ENCODE measurements at places on chromosomes 5 and 9.

GRCh38 chr5:133868946-133869518 lies 99.4 kb downstream of the C5orf15 start:
- DNase-seq: no peak

DNA sequence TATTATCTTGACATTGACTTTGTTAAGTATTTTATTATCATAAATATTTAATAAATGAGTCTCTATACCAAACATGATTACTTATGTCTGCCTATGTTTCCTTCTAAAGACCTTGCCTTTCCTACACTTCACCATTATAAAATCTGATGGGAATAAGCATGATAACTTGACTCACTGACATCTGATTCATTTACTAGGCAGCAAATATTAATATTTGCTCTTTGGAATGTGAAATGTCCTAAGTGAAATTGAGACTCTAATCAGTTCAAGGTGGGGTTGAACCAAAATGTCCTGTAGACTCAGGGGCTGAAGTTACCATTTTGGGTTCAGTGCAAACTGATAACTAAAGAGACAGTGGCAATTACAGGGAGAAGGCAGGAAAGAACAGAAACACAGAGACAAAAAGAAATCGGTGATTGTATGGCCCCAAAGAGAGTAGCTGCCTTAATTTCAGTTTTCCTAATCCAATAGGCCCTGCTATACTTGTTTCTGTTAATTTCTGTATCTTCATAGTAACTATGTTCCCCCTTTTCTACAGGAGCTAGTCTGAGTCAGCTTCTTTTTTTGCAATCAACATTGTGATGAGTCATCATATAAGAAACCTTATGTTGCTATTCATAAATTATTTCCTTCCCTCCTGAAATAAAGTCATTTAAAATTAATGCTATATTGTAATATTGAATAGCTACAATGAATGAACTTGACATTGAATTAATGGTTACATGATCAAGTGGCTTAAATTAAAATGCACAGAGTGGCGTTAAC lies 296.8 kb downstream of the PDE4D start:
- DNase-seq: no peak

DNA sequence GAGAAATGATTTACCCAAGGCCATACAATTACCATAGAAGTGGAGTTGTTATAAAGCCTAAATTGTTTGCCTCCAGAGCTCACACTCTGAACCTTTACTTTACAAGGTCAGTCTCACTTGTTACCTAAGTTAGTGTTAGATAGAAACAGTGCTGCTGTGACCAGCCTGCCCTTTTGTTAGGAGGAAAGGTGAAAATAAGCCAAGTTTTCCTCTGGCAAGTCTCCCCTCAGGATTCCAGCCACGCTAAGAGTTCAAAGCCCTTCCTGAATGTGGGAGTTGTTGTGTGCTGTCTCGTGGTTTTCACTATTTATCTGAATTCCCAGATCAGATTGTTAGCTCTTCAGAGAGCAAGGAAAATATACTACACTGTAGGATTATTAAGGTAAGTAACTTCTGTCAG lies 260.0 kb downstream of the SGCD start:
- no peak for DNase-seq

DNA sequence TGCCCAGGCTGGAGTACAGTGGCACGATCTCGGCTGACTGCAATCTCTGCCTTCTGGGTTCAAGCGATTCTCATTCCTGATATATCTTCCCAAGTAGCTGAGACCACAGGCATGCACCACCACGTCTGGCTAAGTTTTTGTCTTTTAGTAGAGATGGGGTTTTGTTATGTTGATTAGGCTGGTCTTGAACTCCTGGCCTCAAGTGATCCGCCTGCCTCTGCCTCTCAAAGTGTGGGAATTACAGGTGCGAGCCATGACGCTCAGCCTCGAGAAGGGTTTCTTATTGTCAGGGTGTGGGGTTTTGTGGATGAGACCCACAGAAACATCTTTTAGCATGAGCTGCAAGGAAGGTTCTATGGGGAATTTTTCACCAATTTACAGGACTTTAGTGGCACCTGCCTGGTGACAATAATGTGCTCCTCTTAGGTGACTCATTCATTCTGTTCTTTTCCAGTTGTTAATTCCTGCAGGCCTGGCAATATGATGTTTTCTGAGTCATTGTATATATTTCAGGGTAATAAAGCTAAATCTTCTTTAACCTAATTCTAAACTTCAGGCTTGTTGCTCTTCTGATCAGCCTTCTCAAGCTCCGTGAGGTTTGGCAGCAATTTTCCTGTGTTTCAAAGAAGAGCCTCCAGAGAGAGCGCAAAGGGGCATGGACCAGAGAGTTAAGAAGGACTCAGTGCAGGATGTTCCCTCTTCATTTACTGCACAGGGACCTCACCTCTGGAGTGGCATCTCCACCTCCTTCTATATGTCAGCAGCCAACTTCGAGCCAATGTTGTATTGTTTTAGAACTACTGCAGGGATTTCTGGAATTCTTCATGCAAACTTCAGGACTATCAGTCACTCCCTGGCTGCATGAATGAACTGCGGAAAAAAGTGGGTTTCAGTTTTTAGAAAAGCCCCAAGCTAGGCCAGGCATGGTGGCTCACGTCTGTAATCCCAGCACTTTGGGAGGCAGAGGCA lies 77.8 kb upstream of the ZNF618 start:
- DNase-seq: no peak

- DNase-seq: no peak
Measured at GRCh38 chr5:172749881-172750633, 20.9 kb downstream of the DUSP1 start.

GRCh38 chr9:13705373-13705772 lies 425.9 kb upstream of the MPDZ start:
- DNase-seq: no peak

GRCh38 chr9:70563431-70564204 lies 149.2 kb upstream of the KLF9 start:
- no peak for DNase-seq

DNA sequence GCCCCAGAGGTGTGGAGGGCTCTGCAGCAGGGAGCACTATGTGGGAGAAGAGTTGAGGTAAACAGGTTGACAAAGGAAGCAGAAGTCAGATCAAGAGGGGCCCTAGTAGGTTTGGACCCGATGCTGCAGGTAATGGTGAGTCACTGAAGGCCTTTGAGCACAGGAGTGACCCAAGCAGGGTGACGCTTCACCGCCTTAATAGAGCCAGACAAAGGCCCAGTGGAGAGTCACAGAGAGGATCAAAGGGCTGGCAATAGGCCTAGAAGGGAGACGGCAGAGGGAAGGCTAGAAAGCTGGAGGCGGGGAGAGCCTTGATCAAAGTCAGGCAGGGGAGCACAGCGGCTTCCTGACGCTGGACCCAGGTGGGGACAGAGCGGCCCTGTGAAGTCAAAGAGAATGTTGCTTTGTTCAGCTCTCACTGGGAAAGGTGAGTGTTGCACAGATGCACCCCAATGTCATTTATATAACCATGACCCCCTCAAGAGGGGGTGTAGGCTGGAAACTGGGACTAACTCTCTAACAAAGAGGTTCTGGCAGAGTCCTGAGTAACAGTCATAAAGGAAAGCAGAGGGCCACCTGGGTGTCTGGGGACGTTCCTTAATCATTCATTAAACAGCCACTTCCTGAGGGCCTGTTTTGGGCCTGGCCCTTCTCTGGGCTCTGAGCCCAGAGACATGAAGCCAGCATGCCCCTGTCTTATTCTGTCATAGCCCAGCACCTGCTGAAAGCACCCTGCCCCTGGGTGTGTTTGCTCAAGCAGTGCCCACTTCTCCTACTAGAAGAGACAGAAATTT lies 9.8 kb upstream of the CPLX2 start:
- DNase-seq: no peak

GRCh38 chr9:11335011-11335410 lies 722.2 kb upstream of the PTPRD start:
- no peak for DNase-seq

GRCh38 chr9:18703151-18703900 lies 229.4 kb downstream of the ADAMTSL1 start:
- no peak for DNase-seq

- DNase-seq: no peak
Measured at GRCh38 chr9:17587113-17587512, 8.2 kb downstream of the SH3GL2 start.

DNA sequence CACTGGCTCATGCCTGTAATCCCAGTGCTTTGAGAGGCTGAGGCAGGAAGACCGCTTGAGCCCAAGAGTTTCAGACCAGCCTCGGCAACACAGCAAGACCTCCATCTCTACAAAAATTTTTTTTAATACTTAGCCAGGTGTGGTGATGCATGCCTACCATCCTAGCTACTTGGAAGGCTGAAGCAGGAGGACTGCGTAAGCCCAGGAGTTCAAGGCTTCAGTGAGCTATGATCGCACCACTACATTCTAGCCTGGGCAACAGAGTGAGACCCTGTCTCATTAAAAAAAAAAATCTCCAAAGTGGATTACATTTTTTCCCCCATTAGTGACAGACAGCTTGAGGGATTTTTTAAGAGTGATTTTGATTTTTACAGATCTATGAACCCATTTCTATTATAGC lies 230.8 kb downstream of the BNC2 start:
- no peak for DNase-seq

GRCh38 chr5:109450129-109450877 lies 40.5 kb upstream of the PJA2 start:
- no peak for DNase-seq

GRCh38 chr5:38431242-38431853 lies 125.1 kb downstream of the LIFR start:
- no peak for DNase-seq

DNA sequence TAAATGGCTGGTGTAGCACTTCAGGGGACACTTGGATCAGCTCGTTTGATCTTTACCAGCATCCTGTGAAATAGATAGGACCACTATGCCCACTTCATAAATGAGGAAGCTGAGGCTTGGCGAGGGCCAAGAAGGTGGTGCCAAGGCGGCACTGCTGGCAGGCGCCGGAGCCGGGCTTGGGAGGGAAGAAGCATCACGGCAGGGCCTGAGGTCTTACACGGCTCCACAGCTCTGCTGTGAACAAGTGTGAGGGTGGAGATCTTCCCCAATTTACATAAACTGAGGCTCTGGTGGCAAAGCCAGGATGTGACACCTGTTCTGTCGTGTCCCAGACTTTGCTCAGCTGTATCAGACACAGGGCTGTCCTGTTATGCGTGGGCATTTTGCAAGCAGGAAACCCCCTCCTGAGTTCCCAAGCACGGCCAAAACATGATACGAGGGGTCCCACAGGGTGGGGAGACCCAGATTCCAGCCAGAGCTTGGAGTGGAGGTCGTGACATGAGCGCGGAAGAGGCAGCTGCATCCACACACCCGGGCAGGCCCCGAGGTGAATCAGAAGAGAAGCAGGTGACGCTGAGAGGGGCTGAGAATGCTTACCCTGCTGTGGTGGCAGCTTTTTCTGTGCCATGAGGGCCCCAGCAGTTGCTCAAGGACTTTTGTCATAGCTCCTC lies 117.5 kb upstream of the BOD1 start:
- DNase-seq: no peak

GRCh38 chr9:136316896-136317676 lies 10.3 kb upstream of the GPSM1 start:
- DNase-seq: no peak

GRCh38 chr5:132481596-132482211 lies 8.9 kb downstream of the IRF1 start:
- DNase-seq: no peak

DNA sequence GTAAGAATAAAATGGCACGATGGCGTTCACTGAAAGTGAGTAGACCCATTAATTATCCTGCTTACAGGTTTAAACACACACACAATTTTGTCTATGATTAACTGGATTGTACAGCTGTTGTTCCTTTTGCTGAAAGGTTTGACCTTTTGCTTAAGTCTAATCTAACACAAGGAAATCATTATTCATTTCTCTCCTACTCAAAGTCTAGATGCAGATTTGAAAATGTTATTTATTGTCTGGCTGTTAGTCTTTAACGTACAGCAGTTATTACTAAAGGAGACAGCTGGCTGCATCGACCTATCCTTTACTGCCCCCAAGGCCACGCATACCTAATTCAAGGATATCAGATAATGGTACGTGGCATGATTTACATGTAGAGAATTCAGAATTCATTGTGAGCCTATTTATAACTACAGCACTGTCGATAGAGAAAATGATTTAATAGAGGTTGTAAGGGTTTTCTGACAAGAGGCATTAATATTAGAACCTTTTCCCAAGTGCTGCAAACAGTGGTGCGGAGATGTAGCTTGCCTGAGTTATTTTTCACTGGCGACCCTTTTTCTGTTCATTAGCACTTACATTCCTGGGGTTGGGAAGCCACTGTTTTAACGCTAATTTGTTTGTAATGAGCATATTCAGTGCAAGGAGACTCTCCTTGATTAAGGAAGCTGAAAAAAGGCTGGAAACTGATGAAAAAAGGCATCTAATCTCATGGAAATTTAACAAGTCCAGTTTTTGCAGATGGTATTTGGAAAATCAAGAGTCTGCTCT lies 368.4 kb upstream of the GRAMD2B start:
- DNase-seq: no peak

- DNase-seq: no peak
Measured at GRCh38 chr9:112541685-112542084, 55.1 kb downstream of the KIAA1958 start.

DNA sequence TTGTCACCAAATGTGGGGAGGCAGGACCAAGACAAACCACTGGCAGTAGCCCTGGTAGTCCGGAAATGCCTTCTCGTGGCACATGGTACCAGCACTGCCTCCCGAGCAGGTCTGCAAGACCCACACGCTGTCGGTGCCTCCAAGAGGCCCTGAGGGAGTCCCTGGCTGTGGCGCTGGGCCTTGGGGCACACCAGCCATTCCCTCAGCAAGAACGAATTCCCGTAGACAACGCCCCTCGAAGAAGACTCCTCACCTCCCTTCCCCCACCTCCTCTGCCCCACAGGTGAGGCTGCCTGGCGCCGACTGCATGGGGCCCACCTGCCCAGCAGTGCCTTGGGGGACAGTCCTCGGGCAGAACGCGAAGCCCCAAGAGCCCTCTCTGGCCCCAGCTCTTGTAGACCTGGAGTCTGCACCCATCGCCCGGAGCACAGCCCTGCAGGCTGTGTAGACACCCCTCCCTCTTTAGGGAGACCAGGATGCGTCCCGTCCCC lies 56.0 kb downstream of the EXD3 start:
- DNase-seq: no peak

GRCh38 chr5:5979761-5980537 lies 398.4 kb downstream of the MED10 start:
- no peak for DNase-seq

GRCh38 chr5:139765409-139766217 lies 30.0 kb upstream of the PSD2 start:
- DNase-seq: peak; percentile 79

GRCh38 chr5:86124333-86124732 lies 493.4 kb upstream of the COX7C start:
- DNase-seq: no peak

DNA sequence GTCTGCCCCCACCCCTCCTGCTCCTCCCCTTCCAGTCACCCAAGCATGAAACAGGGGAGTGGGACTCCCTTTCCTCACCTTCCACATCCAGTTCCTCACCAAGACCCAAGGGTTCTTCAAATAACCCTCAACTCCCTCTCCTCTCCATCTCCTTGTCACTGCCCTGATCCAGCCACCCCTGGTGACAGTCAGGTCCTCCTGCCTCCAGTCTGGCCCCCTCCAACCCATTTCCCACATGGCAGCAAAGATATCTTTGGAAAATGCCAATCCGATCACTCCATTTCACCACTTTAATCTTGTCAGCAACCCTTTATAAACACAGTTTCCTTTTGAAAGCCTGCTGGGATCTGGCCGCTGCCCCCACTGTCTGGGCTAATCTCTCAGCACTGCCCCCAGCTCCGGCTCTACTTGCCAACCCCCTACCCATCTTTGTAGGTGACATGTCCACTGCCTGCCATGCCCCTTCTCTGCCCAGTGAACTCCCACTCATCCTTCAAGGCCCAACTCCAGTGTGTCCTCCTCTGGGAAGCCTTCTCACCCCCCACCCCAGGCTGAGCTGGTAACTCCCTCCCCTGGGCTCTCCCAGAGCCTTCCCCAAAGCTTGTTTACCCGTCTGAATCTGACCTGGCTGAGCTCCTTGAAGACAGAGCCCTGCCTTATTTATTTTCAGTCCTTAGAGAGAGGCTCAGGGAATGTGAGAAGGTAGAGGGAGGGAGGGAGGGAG lies 781 bp upstream of the MYOZ3 start:
- no peak for DNase-seq
